CD4-positive, alpha-beta memory T cell (primary cell): ENCODE measurements at places on chromosomes 4 and X. TPM values are rescaled to one million over a fixed set of nuclear protein-coding genes. Genes with fewer than 3 reads are reported as not detected.

The C4orf54 gene
- total RNA-seq, result not detected

DNA sequence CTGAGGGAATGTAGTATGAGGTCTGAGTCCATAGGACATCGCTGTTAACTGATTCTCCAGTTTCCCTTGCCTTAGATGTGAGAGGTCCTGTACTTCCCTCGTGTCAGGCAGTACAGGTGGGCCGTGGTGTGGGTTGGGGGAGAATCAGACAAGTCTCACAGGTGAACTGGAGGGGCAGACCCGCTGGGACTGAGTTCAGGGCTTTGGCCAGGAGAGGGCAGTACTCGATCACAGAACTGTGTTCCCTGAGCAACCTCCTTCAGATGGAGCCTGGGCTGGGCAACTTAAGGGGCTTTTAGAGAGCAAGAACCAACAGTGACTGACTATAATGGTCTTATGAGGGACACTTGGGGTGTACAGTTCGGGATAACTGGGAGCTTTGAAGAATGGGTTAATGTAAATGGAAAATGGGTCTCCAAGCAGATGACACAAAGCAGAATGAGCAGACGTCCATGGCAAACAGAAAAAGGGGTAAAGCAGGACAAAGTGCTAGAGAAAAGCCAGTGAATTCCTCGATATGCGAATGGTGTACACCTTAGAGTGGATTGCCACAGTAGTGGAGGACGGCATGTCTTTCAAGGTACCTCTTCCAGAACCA, 83.6 kb downstream of the CCNG2 start:
- H3K36me3 ChIP-seq, result no peaks in the 10 kb centered on the region
- H3K27ac ChIP-seq, result no peak overlapping the region
- H3K27me3 ChIP-seq, result no peaks in the 10 kb centered on the region

The NAP1L3 gene
- 10.2 TPM for total RNA-seq

The SPP1 gene
- total RNA-seq, result 19.9 TPM

- H3K27me3 ChIP-seq, result no peaks in the 10 kb centered on the region
- H3K4me3 ChIP-seq, result no peak overlapping the region
These were observed 153.8 kb upstream of the AGA start for GRCh38 chr4:177596035-177596434.

DNA sequence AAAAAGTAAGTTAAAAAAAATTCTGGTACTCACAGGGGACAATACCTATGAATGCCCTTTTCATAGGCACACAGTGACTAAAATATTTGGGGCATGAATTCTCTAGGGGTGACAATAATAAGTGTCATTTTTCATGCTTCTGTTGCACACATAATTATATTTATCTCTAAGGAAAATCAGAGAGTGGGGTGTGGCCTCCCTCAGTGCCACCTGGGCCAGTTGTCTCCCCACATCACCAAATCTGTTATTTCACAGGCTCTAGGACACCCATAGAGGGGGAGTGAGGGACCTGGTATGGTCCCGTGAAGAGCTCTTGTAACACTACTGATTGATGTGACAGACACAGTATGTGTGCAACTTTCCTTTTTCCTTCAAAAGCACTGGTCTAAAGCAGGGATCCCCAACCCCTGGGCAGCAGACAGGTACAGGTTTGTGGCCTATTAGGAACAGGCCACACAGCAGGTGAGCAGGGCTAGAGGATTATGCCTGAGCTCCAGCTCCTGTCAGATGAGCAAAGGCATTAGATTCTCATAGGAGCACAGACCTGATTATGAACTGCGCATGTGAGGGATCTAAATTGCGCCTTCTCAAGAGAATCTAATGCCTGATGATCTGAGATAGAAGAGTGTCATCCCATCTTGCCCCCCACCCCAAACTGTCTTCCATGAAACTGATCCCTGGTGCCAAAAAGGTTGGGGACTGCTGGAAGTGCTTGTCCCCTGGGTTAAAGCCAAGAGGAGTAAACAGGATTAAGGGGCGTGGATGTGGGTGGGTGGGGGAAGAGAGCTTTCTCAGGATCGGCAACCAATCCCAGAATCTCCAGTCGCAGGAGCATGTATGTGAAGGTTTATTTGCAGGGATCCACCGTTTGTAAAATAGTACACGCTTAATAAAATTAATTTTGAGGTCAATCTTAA, 856 bp downstream of the SLC9B1 start:
- no peaks in the 10 kb centered on the region for H3K36me3 ChIP-seq
- H3K4me1 ChIP-seq, result peaks cover 17% of the 10 kb centered on the region
- no peaks in the 10 kb centered on the region for H3K27me3 ChIP-seq
- peak; percentile 5 for DNase-seq
- H3K27ac ChIP-seq, result peak overlapping the region; percentile 85

The F11 gene
- total RNA-seq, result not detected

GRCh38 chr4:55980725-55981124, 32.0 kb downstream of the CEP135 start:
- H3K36me3 ChIP-seq, result peaks cover 15% of the 10 kb centered on the region
- H3K27me3 ChIP-seq, result no peaks in the 10 kb centered on the region
- H3K4me1 ChIP-seq, result no peaks in the 10 kb centered on the region
- H3K27ac ChIP-seq, result no peak overlapping the region
- DNase-seq, result no peak
- no peak overlapping the region for H3K4me3 ChIP-seq

The GLRA3 gene
- not detected for total RNA-seq

GRCh38 chrX:70336767-70337166, 46.9 kb downstream of the KIF4A start:
- DNase-seq, result no peak
- no peak overlapping the region for H3K27ac ChIP-seq
- no peaks in the 10 kb centered on the region for H3K4me1 ChIP-seq
- H3K4me3 ChIP-seq, result no peak overlapping the region
